ENCODE measurements at places on chromosomes 11 and 22. TPM values are rescaled to one million over a fixed set of nuclear protein-coding genes. Genes with fewer than 3 reads are reported as not detected.
A peak's percentile ranks its signal among the peaks of the same experiment; 100 is the strongest.

The SMIM38 gene
- total RNA-seq, result 0.61 TPM

- H3K27me3 ChIP-seq, result no peaks in the 10 kb centered on the region
- H3K36me3 ChIP-seq, result no peaks in the 10 kb centered on the region
- no peak overlapping the region for H3K4me3 ChIP-seq
Measured at GRCh38 chr11:110198031-110198729, 98.2 kb downstream of the RDX start.

The SMC1B gene
- total RNA-seq, result not detected

The SRRD gene
- total RNA-seq, result 15.6 TPM

DNA sequence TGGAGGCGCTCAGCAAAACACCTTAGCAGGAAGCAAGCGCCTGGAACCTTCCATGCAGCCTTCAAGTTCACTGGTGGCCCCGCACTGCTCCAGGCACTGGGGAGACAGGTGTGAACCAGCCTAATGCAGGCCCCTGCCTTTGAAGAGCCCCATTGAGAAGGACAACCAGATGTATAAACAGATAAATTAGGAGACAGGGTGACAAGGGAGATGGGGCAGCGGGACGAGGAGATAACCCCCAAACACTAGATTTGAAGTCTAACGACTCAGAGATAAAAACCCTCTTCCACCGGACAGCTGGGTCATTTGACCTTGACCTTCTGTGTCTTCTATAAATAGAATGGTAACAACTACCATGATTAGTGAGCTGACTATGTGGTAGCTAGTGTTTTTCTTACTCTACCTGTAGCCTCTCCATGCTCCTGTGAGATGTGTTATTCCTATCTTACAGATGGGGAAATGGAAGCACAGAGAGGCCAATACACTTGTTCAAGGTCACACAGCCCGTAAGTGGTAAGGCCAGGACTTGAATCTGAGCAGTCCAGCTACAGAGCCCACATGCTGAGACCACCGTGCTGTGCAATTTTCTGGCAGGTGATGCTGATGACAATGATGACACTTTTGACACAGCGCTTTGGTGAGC lies 2.0 kb upstream of the PDGFB start:
- no peak overlapping the region for H3K4me3 ChIP-seq
- H3K27ac ChIP-seq, result no peak overlapping the region
- no peak for DNase-seq
- no peaks in the 10 kb centered on the region for H3K36me3 ChIP-seq
- H3K4me1 ChIP-seq, result peaks cover 55% of the 10 kb centered on the region

The SERPIND1 gene
- 0.57 TPM for total RNA-seq

- H3K4me1 ChIP-seq, result peaks cover 8% of the 10 kb centered on the region
- peak; percentile 30 for DNase-seq
- no peaks in the 10 kb centered on the region for H3K36me3 ChIP-seq
- H3K27ac ChIP-seq, result no peak overlapping the region
- H3K4me3 ChIP-seq, result no peak overlapping the region
- no peaks in the 10 kb centered on the region for H3K27me3 ChIP-seq
Measured at GRCh38 chr11:6736495-6737121, 35.2 kb downstream of the OR2AG2 start.

The SSH3 gene
- 37.4 TPM for total RNA-seq

- no peak overlapping the region for H3K27ac ChIP-seq
- DNase-seq, result no peak
- H3K4me1 ChIP-seq, result peaks cover 10% of the 10 kb centered on the region
- H3K4me3 ChIP-seq, result no peak overlapping the region
Measured at GRCh38 chr11:72088076-72088808, 7.6 kb downstream of the LRRC51 start.

DNA sequence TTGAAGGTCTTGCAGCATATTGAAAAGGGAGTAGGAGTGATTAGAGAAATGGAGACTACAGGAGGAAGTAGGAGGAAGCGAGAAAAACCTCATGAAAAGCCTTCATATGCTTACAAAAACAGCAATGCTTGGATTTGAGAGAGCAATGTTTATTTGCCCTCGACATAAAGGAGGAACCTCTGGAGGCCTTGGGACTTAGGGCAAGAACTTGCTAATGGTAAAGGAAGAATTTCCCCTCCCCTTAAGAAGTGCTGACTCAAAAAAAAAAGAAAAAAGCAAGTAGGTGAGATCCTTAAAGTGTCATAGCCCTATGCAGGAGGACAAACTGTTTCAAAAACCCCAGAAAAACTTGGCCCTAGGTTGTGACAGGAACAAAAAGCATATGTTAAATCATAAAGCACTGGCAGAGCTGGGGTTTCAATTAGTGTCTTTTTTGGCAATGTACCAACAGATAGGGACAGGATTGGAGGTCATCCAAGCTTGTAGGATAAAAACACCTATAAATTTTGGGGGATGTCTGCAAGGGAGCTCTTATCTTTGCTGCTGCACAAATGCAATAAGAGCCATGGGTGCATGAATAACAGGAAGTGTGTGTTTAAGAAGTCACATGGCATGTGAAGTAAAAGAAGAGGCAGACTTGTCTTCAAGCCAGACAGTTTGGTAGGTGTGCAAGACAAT lies 4.9 kb downstream of the GLYAT start:
- no peak overlapping the region for H3K4me3 ChIP-seq
- DNase-seq, result no peak
- H3K4me1 ChIP-seq, result peaks cover 10% of the 10 kb centered on the region
- no peaks in the 10 kb centered on the region for H3K36me3 ChIP-seq

GRCh38 chr22:49674479-49675050 lies 153.1 kb downstream of the BRD1 start:
- H3K4me1 ChIP-seq, result peaks cover 6% of the 10 kb centered on the region
- no peak overlapping the region for H3K27ac ChIP-seq
- no peak overlapping the region for H3K4me3 ChIP-seq
- H3K27me3 ChIP-seq, result peaks cover 22% of the 10 kb centered on the region
- DNase-seq, result no peak

DNA sequence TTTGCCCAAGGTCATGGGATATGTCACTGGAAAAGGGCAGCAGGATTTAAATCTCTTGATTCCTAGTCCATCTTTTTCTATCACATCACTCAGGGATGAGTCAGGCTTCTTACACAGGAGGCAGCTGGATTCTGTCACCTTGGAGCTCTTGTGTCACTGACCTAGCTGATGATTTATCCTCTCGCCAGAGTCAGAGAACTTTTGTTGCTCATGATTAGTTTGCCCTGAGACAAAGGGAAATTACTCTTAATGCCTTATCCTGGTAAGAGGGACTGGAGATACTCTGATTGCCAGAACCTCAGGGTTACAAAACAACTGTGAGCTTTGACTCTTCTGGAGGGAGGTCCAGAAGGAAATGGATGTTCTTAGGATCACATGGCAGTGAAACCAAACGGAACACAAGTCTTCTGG lies 10.1 kb downstream of the COA4 start:
- no peak overlapping the region for H3K27ac ChIP-seq
- H3K4me3 ChIP-seq, result no peak overlapping the region
- H3K36me3 ChIP-seq, result peaks cover 9% of the 10 kb centered on the region
- no peaks in the 10 kb centered on the region for H3K4me1 ChIP-seq

- H3K4me1 ChIP-seq, result peaks cover 13% of the 10 kb centered on the region
- H3K36me3 ChIP-seq, result no peaks in the 10 kb centered on the region
- H3K27ac ChIP-seq, result no peak overlapping the region
- DNase-seq, result peak; percentile 81
- H3K4me3 ChIP-seq, result no peak overlapping the region
- no peaks in the 10 kb centered on the region for H3K27me3 ChIP-seq
Measured at GRCh38 chr22:30802202-30803166, 107.8 kb downstream of the OSBP2 start.

DNA sequence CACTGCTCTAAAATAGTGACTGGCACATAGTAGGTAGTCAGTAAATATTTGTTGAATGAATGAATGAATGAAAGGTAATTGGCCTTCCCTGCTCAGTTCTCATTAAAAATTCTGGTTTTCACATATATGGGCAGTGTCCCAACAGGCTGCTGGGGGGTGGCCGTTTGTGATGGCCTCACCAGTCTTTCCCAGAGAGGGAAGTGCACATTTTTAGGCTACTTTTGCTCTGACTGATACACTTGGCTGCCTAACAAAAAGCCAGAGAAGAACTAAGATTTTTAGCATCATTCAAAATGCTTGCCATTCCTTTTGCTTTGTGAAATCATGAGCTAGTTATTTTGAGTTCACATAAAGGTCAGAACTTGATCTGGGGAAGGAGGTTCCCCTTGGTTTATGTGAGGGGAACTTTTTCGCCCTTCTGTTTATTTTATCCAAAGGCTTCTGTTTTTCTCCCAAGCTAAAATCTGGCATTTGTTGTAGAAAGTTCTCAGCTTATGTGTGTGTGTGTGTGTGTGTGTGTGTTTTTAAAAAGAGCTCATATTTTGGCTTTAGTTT lies 83.1 kb downstream of the PTPRJ start:
- peaks cover 13% of the 10 kb centered on the region for H3K4me1 ChIP-seq
- no peaks in the 10 kb centered on the region for H3K36me3 ChIP-seq
- no peak for DNase-seq
- no peaks in the 10 kb centered on the region for H3K27me3 ChIP-seq
- no peak overlapping the region for H3K4me3 ChIP-seq

The FIBIN gene
- total RNA-seq, result 20.0 TPM

GRCh38 chr22:36546932-36547331 lies 18.0 kb upstream of the EIF3D start:
- no peak for DNase-seq
- H3K27ac ChIP-seq, result no peak overlapping the region
- H3K27me3 ChIP-seq, result no peaks in the 10 kb centered on the region
- no peak overlapping the region for H3K4me3 ChIP-seq
- H3K36me3 ChIP-seq, result no peaks in the 10 kb centered on the region

The GLYAT gene
- not detected for total RNA-seq

DNA sequence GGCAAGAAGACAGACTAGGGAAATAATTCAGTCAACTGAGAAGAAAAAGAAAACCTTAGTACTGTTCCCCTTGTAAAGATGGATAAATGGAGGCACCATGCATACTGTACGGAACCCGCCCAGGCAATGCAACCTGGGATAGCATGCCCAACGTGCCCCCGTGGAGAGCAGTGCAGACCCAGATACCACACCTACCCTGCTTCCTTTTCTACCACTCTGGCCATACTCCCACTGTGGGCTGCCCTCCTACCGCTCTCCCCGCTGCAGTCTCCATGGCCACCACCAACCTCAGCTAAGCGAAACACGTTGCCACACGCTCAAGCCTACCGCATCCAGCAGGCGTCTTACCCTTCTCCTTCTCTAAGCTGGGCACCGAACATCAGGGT lies 117.4 kb upstream of the SERPIND1 start:
- H3K27me3 ChIP-seq, result no peaks in the 10 kb centered on the region
- H3K4me1 ChIP-seq, result peaks cover 3% of the 10 kb centered on the region
- no peak overlapping the region for H3K4me3 ChIP-seq

The ZNF214 gene
- 2.2 TPM for total RNA-seq

GRCh38 chr11:45994371-45995341 lies 72.2 kb downstream of the LARGE2 start:
- H3K36me3 ChIP-seq, result no peaks in the 10 kb centered on the region
- no peak overlapping the region for H3K27ac ChIP-seq
- H3K4me1 ChIP-seq, result peaks cover 8% of the 10 kb centered on the region
- H3K27me3 ChIP-seq, result no peaks in the 10 kb centered on the region
- no peak for DNase-seq

The H19 gene
- 74.0 TPM for total RNA-seq

The PPP1R14B gene
- total RNA-seq, result 51.7 TPM

GRCh38 chr11:108647701-108648527 lies 17.0 kb upstream of the DDX10 start:
- H3K36me3 ChIP-seq, result no peaks in the 10 kb centered on the region
- no peak overlapping the region for H3K27ac ChIP-seq
- peak; percentile 71 for DNase-seq
- H3K27me3 ChIP-seq, result no peaks in the 10 kb centered on the region
- peaks cover 3% of the 10 kb centered on the region for H3K4me1 ChIP-seq

GRCh38 chr22:41801886-41802285 lies 1.4 kb downstream of the CCDC134 start:
- no peaks in the 10 kb centered on the region for H3K36me3 ChIP-seq
- H3K4me1 ChIP-seq, result peaks cover 18% of the 10 kb centered on the region
- H3K27ac ChIP-seq, result peak overlapping the region; percentile 89
- DNase-seq, result no peak
- H3K4me3 ChIP-seq, result no peak overlapping the region

The MS4A7 gene
- total RNA-seq, result 130 TPM

The GPR83 gene
- total RNA-seq, result 0.78 TPM

DNA sequence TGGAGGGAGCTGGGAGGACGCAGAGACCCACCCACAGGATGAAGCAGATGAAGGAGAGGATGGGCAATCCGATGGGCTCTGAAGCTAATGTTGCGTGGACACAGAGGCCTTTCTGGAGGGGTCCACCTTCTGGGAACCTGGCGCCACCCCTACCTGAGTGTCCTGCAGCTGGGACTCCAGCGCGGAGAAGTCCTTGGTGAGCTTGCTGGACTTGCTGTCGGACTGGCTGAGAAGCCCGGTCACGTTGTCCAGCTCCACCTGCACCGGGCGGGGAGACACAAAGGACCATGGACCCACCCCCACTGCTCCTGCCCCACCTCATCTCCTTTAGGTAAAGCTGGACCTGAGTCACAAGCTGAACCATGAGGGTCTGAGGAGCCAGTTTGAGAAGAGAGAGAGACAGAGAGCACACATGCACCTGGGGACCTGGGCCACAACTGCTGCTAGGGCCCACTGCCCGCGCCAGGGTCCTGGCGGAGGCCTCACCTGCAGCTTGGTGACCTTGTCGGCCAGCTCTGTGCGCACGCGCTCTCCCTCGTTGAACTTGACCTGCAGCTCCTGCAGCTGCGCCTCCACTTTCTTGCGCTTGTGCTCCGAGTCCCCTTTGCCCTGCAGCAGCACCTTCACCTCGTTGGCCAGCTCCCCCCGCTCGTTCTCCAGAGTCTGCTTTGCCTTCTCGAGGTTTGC lies 40.8 kb downstream of the APOL1 start:
- H3K4me1 ChIP-seq, result peaks cover 8% of the 10 kb centered on the region
- H3K36me3 ChIP-seq, result peaks cover 78% of the 10 kb centered on the region
- DNase-seq, result no peak

The SELENOM gene
- 51.3 TPM for total RNA-seq

DNA sequence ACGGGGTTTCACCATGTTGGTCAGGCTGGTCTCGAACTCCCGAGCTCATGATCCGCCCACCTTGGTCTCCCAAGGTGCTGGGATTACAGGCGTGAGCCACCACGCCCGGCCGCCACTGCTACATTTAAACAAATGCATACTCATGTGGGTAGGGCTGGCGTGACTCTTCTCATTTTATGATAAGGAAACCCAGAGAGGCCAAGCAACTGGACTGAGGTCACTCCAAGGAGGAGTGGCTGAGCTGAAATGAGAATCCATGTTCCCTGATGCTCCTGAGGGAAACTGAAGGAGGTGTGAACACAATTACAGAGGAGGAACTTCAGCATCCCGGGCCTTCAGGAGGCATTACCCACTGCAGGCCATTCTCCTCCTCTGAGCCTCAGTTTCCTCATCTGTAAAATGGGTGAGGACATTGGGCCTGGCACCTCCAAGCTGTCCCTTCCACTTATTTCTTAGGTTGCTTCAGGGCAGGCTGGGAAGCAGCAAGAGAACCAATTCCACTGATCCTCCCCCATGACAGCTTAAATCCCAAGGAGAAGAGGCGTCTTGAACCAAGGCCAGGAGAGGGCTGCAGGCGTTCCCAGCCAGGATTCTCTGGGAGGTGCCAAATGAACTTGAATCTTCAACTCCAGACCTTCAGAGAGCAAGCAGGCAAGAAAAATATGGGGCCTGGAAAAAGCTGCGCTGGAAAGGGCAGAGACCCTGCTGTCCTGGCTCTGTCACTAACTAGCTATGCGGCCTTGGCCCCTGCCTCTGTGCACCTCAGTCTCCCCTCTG lies 2.9 kb downstream of the TST start:
- no peak overlapping the region for H3K4me3 ChIP-seq
- no peak for DNase-seq
- H3K36me3 ChIP-seq, result peaks cover 3% of the 10 kb centered on the region
- peaks cover 40% of the 10 kb centered on the region for H3K4me1 ChIP-seq
- no peaks in the 10 kb centered on the region for H3K27me3 ChIP-seq
- no peak overlapping the region for H3K27ac ChIP-seq
